DMS153 (cell line): ENCODE measurements at places on chromosomes 12 and 14.

- peak; percentile 46 for DNase-seq
Measured at GRCh38 chr12:47882781-47883546, 21.8 kb downstream of the VDR start.

DNA sequence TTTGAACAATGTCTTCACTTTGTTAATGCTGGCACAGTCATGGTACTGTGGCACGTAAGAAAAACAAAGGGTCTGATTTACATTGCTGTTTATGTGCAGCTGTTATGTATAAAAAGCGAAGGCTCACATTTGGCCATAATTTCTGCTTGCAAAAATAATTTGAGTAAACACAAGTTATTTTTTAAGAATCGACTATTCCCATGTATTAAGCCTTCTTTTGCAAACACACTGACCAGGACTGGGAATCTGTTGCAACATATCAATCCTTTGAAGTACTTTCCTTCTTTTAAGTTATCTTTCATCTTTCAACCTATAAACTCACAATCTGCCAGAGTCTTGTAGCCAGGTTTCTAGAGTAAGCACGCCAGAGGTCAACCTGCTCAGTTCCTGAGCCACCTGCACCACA is 145.4 kb upstream of the BMP4 start:
- DNase-seq, result no peak

DNA sequence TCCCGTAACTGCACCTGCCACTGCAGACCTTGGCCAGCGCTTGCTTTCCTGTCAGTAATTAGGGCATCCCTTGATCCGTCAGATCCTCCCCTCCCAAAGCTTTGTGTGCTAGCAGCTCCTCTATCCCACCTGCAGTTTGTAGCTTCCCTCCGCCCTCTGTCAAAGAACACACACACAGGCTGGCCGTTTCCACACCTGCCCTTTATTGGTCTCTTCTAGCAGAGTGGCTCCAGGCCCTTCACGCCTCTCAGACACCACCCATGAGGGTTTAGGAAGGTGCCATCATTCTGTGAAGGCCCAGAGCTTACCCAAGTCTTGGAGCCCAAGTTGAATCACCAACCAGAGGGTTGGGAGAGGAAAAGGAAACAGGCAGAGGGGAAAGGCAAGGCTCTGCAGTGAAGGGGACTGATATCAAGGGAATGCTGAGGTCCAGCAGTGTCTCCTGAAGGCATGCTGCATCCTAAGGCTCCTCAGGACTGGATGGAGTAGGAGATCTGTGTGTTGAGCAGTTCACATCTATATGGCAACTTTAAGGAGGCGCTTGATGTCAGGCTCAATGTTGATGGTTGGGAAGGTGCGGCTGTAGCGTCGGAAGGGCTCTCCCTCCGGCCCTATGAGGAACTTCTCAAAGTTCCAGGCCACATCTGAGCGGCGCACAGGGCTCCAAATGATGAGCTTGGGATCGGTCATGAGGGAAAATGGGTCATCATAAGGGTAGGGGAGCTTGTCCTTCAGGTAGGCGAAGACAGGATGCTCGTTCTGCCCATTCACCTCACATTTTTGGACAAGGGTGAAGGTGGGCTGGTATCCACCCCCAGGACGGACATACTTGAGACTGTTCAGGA is 3.4 kb downstream of the GPX2 start:
- DNase-seq, result peak; percentile 40

DNA sequence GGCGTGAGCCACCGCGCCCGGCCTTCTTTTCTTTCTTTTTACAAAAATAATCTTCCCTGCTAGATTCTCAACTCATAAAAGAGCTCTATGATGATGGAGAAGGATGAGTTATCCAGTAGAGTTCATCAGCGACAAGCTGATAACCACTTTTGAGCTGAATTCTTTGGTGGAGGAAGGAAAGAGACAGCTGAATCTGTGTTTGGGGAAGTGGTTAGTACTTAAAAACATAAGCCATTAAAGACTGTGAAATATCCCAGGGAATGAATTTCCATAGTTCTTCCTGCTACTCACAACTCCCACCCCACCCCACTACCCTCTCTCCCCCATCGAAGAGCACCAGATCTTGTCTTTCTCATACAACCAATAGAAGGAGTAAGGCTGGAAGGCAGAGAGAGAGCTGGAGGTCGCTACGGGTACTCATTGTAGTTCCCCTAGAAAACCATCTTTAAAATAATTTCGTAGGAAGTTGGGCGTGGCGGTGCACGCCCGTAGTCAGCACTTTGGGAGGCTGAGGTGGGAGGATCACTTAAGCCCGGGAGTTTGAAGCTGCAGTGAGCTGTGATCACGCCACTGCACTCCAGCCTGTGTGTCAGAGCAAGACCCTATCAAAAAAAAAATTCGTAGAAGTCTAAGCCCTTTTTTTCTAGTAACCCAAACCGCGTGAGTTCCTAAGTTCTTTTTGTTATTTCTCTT is 647 bp upstream of the ESPL1 start:
- DNase-seq, result no peak

- no peak for DNase-seq
Measured at GRCh38 chr14:104104076-104104901, 18.8 kb downstream of the ASPG start.
